ENCODE measurements at places on chromosomes 12 and 14.

DNA sequence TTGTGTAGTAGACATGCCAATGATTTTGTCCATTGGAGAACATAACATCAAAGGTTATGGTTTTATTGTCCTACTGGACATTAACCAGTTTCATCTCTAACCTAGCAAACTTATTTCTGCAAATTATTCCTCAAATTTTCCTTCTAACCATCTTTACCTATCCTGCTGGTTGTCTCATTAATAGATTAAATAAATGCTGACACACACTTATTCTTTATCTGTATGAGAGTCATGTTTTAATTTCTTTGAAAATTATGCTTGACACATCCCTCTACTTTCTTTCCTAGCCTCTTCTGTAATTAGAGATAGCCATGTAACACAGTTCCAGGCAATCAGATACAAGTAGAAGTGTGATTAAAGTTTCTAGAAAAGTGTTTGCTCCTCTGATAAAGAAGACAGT is 98.9 kb downstream of the RPS29 start:
- no peak for DNase-seq

GRCh38 chr12:57569858-57570257 is 20.0 kb downstream of the KIF5A start:
- DNase-seq = no peak

DNA sequence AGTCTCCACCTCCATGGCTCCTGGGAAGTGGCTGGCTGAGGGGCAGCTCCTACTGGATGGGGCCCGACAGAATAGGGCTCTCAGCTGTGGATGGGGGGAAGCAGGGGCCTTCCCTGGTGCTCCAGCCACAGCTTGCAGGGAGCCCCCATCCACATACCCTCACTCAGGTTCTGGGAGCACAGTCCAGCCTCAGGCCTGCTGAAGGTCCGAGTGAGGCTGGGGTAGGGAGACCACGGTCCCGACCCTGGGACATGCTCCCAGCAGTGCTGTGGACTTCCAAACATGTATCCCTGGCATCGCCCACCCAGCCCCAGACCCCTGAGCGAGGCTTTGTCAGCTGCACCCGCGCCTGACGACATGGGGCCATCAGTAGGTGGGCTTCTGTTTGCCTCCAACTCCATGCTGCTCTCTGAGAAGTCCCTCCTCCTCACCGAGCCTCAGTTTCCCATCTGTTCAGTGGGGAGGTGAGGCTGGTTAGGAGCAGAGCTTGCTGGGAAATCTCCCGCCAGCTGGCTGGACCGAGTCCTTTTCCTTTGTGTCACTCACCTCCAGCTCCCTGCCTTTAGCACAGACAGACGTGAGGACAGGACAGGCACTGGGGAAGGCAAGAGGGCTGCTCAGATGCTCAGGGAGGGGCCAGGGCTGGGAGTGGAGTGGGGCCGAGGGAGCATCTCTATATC is 9.1 kb upstream of the ATG101 start:
- no peak for DNase-seq

DNA sequence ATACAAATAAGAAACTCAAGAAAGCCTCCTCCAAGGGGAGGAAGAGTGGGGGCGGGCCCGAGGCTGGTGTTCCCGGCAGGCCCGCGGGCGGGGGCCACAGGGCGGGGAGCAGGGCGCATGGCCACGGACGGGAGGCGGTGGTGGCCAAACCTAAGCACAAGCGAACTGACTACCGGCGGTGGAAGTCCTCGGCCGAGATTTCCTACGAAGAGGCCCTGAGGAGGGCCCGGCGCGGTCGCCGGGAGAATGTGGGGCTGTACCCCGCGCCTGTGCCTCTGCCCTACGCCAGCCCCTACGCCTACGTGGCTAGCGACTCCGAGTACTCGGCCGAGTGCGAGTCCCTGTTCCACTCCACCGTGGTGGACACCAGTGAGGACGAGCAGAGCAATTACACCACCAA is 8.7 kb downstream of the DACT1 start:
- no peak for DNase-seq

GRCh38 chr12:76259660-76260389 is 88.4 kb downstream of the BBS10 start:
- no peak for DNase-seq

DNA sequence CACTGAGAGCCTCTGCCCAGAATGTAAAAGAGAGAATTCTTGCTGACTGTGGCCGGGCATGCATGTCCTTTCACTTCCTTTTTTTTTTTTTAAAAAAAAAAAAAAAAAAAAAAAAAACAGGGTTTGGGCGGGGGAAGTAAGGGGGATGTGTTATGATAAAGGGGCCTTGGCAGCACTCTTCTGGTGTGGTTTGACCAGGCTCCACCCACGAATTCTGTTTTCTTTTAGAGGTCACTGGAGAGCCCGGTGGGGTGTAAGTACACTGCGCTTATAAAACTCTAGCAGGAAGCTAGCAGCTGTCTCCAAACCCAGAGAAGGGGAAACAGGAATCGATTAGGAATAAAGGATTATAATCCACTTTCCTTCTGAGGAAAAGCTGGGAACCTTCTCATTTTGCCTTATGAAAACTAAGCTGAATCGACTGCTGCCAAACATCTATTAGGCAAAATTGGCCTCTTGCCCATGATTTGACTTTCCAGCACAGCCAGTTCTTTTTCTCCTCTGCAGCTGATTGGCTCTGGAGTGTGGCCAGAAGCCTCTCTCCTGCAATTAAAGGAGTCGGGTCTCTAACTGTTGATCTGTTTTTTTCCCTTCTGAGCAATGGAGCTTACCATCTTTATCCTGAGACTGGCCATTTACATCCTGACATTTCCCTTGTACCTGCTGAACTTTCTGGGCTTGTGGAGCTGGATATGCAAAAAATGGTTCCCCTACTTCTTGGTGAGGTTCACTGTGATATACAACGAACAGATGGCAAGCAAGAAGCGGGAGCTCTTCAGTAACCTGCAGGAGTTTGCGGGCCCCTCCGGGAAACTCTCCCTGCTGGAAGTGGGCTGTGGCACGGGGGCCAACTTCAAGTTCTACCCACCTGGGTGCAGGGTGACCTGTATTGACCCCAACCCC is 27.7 kb upstream of the HIGD1C start:
- no peak for DNase-seq
